Activated gamma-delta T cell treated with Interleukin-2 at 50 U/mL for 16 hours (primary cell): ENCODE measurements at places on chromosomes 5 and 9.

- DNase-seq: no peak
These were observed 17.8 kb downstream of the ACSL6 start for GRCh38 chr5:131993676-131994075.

GRCh38 chr9:137374131-137374845, 48.7 kb downstream of the EXD3 start:
- DNase-seq: no peak

DNA sequence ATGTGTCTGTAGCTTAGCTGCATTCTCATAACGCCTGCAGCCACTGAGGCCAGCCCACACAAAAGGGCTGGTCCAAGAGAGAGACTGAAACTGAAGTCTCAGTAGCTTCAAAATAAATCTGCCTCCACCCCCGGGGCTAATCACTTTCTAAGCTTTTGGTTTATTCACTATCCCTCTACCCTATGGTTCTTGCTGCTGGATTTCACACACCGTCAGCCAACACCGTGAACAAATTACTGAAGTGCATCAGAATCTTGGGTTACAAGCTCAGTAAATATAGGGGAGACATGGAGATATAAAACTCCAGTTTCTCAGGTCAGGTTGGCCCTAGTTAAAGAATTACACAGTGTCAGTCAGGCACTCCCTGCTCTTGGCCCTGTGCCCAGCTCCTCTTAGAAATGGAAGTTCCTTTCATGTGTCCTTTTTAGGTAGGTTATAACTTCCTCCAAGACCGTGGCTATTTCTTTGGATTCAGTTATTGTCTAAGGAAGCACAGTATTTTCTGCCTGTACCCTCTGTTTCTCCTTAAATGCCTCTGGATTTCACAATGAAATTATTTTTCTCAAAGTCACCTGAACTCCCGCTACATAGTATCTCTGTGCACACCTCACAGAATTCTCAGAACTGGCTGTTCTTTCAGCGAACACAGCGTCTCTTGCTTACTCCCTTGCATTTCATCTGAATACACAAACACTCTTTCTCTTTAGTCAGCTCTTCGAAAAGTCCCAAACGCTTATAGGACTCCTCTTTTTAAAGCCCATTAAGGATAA, 112.5 kb downstream of the FAM174A start:
- DNase-seq: no peak

- no peak for DNase-seq
These were observed 19.6 kb upstream of the FOCAD start for GRCh38 chr9:20664501-20664900.

DNA sequence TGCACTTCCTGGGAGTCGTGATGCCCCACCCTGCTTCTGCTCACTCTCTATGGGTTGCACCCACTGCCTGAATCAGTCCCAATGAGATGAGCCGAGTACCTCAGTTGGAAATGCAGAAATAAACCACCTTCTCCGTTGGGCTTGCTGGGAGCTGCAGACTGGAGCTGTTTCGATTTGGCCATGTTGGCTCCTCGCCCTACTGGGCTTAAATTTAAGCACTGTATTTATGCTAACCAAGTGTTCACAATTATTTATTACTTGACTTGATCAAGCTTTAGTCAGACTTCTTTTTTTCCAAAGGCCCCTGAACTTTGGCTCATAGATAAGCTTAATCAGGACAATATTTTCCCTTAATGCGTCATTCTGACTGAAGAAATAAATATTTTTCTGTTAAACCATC, 1072.4 kb upstream of the CDH9 start:
- DNase-seq: no peak

DNA sequence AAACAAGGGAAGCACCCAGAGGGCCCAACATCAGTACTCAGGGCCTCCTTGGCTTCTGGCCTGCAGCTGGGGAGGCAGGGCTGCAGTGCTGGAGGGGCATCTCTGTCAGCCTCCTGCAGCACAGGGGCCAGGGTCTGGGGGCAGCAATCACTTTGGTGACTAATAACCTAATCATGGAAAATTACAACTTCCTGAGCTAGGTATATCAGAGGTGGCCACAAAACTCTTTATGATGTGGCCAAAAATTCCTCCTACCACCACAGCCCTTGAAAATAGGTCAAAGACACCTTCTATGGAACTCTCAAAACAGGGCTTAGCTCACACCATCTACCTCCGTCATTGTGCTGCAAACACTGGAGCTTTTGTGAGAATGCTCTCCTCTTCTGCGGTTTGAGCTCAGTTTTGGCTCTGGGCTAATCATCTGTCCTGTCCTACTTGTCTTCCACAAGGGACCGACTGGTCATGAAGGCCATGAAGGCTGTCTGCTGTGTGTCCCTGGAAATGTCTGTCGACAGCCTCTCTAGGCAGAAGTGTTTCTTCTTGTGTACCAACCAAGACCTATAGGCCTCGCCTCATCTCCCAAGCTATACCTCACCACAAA, 28.6 kb downstream of the CSF2 start:
- DNase-seq: peak; percentile 40

- no peak for DNase-seq
These were observed 201.4 kb upstream of the TLX3 start for GRCh38 chr5:171107669-171108068.

GRCh38 chr9:137407590-137408300, 15.2 kb downstream of the EXD3 start:
- DNase-seq: no peak

DNA sequence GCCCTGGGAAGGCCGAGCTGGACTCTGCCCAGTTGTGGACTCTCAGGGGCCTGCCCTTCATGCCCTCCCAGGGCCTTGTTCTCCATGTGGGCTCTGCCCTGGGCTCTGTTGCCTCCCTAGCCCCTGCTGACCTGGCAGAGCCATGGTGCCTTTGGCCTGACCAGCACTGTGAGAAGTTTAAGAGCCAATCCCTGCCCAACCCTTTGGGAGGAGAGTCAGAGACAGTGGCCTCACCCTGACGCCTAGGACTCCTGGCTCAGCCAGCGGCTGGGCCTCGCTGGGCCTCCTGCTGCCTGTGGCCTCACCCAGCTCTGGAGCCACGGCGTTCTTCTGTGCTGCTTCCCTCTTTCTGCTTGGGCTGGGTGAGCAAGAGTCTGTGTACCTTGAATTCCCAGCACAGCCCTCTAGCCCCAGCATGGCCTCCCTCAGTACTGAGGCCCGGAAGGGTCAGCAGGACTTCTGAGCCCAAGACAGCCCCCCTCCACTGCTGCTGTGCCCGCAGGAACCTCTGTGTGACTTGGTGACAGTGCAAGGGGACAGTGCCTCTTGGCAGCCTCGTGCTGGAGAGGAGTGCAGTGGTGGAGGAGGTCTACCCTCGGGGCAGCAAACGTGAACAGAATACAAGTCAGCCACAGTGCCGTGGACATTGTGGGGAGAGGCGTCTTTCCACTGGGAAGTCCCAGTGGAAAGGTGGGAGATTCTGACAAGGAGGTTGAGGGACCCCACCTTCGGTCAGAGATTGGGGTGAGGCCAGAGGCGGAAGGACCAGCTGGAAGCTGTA, 97.4 kb downstream of the CACNA1B start:
- no peak for DNase-seq

DNA sequence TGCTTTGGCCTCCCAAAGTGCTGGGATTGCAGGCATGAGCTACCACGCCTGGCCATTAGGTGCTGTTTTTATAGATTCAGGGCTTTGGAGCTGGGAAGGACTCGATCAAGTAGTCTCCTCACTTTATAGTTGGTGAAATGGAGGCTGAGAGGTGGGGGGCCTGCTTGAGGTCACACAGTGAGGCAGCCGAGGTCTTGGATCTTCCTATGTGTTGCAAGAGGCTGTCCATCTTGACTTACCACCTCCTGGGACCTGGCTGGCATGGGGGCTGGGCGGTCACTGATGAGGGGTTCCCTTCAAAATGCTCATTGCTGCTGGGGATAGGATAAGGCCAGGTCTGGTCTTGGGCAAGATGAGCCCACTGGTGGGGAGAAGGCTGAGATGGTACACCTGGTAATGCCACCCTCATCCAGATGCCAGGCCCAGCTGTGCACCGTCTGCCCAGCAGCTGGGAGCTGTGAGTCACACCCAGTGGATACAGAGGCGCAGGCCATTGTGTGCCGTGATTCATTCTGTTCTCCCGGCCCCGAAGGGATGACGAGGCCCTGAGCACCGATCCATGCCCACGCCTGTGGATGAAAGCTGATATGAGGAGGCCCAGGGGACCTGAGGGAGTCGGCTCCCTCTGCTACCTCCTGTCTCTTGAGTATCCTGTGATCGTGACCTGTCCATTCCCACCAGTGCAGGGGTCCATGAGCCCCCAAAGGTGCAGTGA, 10.5 kb upstream of the NDST1 start:
- DNase-seq: no peak

- no peak for DNase-seq
These were observed 42.7 kb upstream of the RARS1 start for GRCh38 chr5:168443533-168443932.

DNA sequence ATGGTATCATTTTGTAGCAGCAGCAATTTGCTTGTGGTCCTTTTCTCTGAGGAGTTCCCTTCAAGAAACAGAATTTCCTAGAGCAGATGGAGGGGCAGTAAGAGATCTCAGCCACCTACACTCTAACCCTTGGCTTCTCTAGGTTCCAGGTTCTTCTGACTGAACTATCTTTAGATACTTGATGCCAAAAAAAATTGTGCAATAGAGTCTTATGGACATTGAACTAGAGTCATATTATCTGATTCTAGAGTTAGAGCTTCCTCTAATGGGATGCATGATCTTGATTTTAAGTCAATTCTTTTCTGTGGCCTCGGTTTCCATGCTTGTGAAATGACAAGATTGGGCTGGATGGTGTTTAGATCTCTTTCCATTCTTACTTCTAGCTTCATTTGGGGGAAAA, 142.8 kb downstream of the EGFLAM start:
- DNase-seq: no peak

DNA sequence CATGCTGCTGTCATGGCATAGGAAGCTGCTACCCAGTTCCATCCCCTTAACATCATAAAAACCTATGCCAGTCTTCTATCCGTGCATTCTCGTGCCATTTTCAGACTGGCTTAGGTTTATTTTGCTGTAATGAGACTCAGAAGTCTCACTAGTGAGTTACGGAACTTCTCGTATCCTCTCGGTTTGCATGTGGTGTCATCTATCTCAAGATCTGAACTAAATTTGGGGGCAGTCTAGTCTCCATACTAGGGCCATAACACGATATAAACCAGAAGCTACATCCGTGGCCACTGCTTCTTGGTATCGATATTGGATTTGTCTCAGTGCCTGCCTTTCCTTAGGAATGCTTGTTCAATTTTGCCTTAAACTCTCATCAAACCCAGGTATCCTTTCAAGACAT, 771.2 kb upstream of the CDH10 start:
- no peak for DNase-seq

DNA sequence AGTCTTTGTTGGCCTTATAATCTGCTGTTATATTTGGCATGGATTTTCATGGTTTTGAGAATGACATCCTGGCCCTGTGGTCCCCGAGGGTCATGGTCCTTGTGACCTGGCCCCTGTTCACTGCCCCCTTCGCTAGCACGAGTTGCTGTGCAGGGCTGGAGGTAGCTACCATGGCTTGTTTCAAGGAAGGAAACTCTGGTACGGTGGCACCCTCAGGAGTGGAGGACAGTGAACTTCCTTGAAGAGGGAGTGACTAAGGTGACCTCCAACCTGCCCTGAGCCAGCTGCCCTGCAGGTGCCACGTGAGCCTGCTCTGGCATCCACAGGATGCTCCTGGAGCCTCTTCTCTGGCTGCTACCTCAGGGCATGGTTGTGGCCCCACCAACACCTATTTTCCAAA, 62.1 kb downstream of the MTAP start:
- no peak for DNase-seq

GRCh38 chr5:134794819-134795218, 36.2 kb downstream of the DDX46 start:
- DNase-seq: no peak
